ENCODE measurements at places on chromosomes 6 and 20.

DNA sequence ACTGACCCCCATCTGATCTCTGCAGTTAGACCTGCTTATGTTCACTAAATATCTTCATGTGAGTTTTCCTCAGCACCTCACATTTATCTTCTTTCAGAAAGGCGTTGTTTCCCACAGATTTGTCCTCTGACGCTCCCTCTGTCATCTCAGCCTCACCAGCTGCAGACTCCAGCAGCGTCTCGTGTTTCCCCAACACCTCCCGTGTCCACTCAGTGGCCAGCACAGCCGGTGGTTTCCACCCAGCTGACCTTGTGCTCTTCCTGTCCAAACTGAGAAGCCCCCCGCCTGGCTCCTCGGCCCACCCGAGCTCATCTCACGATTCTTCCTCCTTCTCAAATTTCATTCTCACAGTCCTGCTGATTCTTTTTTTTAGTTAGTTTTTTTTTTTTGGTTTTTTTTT is 12.5 kb downstream of the ERMARD start:
- no peak for DNase-seq

DNA sequence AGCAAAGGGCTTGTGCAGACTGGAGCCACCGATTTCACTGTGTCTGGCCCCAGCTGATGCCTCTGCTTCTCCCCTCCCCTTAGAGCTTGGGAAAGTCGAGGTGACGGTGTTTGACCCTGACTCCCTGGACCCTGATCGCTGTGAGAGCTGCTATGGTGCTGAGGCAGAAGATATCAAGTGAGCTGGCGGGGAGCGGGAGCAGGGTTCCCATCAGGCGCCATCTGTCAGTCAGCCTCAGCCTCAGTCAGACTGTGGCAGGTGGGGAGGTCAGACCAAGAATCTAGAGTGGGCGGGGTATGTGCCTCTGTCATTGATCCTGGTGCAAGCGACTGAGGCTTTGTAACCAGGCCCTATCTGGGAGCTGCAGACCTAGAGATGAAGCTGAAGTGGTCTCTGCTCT is 5.5 kb downstream of the ERGIC3 start:
- DNase-seq = no peak

GRCh38 chr6:10341605-10342004 is 73.3 kb downstream of the TFAP2A start:
- no peak for DNase-seq

DNA sequence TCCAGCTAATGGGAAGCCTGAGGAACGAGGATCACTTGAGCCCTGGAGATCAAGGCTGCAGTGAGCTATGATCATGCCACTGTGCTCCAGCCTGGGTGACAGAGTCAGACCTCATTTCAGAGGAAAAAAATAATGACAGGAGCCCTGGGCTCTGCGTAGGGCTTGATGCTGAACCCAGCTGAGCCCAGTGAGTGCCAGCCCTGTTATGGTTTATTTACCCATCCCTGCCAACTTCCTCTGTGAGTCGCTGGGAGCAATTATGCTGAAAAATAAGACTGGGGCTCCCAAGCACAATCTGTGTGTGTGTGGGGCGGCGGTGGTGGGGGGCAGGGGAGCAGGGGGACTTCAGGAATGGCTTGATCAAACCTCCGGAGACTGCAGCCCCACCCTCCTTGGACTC is 75.9 kb upstream of the PMEPA1 start:
- no peak for DNase-seq

DNA sequence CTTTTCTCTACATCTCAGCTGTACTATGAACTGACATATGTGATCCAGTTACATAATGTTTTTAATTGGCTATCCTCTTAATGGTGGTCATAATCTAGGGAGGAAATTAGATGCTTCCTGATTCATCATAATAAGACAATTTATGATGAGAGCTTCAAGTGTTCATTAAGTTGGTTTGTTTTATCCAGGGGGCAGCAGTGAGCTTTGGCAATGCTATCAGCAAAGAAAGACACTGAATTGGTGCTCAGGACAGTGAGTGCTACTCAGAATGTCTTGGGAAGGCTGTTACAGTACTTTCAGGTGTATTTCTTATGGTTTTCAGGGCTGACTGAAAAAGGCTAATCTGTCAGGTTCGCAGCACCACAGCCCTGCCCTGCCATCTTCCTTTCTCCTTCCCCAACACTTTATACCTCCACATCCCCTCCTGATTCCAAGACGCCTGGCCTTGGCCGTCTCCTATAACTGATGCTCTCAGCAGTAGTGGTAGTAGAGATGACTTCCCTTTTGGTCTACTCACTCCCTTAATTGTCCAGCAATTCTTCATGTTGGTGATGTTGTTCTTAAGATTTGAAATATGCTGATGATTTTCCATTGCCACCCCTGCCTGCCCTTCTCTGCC is 67.0 kb upstream of the TNFAIP3 start:
- peak; percentile 36 for DNase-seq

GRCh38 chr20:43567477-43567876 is 8.7 kb downstream of the SGK2 start:
- no peak for DNase-seq

All from activated T-helper 1 cell treated with anti-CD3 and anti-CD28 coated beads, Interleukin-2, amount 50 U/mL, for 16 hours (primary cell).